Astrocyte of the hippocampus (primary cell): ENCODE measurements at places on chromosomes 16 and 17.
A peak's percentile ranks its signal among the peaks of the same experiment; 100 is the strongest.

GRCh38 chr17:59714255-59714654 is 6.8 kb downstream of the VMP1 start:
- no peak for DNase-seq

DNA sequence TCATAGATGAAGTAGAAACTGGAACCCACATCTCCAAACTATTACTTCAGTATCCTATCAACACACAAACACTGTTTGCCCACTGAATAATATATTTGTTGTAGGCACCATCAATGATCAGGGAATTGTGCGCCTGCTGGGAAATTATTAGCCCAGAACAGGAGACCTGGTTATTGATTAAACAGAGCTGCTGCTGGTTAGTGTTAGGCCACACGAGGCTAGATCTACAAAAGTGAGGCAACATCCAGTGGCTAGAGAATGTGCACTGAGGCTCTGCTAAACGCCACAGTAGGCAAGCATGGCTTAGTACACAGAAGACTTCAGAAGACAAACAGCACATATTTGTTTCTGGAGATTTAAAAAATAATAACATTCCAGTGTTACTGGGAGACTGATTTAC is 11.0 kb downstream of the ABHD15 start:
- no peak for DNase-seq

DNA sequence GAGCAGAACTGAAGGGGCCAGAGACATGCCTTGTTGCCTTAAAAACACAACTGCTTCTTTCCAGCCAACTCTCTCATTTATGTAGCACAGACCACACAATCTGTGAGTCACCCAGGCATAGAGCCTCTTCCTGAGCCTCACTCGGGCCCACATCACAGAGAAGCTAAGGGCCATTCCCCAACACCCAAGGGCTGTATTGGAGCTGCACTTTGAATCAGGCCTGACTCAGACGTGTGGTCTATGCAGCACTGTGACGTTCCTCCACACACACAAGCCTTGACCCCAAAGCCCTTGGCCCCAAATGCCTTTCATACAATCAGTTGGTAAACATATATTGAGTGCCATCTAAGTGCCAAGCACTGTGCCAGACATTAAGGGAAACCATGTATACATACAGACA is 308.9 kb upstream of the DYNLRB2 start:
- DNase-seq: peak; percentile 83

DNA sequence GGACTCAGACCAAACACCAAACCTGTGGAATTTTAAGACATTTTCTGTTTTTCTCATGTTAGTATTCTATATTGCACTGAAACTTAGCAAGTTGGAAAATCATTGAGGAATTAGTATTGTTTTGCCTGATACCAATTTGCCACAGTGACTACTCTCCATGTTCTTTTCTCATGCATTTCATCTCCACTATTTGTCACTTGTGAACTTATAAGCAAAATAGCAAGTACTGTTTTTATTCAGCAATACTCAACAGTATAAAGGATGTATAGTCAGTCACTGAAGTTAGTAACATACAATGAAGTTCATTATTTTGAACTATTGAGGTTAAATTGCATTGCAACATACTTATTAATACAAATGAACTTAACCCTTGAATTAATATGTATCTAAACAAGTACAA is 5.8 kb upstream of the VPS35L start:
- no peak for DNase-seq

DNA sequence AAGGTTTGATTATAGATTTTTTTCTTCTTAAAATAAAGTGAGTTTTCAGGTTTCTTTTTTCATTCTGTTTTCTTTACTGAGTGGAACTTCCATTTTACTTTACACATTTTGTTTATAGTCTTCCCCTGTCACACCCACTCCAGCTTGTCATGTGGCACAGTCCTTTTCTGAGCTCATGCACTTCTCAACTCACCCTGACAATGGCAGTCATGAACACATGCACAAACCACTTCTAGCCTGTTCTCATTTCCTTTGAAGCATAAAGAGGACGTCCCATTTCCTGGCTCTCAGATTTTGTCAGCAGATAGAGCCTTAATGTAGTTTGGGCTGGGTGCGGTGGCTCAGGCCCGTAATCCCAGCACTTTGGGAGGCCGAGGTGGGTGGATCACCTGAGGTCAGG is 168.0 kb downstream of the AHSP start:
- DNase-seq: no peak

DNA sequence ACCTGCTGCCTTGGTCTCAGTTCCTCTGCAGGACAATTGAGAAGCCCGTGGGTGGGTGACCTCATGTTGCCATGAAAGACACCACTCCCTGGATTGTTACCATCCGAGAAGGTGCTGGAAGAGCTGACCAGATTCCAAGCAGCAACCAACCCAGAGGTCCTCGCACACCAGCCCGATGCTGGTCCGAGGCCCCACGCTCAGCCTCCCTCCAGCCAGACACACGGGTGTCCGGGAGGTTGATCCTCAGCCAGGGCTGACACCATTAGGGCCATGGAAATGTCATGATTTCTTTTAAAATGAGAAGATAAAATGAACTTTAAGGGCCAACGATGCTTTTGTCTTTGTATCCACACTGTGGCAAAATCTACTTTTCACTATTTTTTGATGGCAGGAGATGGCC is 242.3 kb downstream of the RBFOX3 start:
- no peak for DNase-seq

DNA sequence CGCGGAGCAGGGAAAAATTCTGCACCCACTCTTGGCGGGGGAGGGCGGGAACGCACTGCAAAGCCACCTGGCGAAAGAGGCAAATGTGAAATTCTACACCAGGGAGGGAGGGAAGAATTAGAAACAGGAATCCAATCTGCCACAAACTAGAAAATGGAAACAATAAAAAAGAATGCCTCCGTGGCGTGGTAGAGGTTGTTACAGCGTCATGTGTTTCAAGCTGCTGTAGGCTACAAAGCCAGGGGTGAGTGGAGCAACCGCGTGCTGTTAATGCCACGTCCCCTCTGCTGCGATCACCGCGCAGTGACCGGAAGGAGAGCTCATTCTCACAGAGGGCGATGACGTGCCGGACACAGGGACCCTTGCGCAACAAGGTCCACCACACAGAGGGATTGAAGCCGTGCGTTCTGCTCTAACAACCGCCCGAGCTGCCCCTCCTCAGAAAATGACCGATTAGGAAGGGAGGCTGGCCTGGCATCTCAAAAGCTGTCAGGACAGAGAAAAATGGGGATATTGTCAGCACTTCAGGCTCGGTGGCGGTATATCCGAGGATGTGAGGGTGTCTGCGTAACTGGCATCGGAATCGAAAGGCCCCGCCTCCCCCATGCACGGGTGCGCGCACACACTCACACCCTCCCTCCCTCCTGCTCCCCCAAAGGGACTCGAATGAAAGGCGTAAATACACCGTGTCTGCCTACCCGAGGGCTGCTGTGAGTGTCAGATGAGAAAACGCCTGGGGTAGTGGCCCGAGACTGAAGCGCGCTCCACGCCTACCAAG is 70.8 kb upstream of the TNRC6C start:
- DNase-seq: peak; percentile 75

- DNase-seq: no peak
These were observed 147.9 kb downstream of the STX8 start for GRCh38 chr17:9427465-9428315.

GRCh38 chr17:54237911-54238515 is 415.3 kb downstream of the KIF2B start:
- no peak for DNase-seq

DNA sequence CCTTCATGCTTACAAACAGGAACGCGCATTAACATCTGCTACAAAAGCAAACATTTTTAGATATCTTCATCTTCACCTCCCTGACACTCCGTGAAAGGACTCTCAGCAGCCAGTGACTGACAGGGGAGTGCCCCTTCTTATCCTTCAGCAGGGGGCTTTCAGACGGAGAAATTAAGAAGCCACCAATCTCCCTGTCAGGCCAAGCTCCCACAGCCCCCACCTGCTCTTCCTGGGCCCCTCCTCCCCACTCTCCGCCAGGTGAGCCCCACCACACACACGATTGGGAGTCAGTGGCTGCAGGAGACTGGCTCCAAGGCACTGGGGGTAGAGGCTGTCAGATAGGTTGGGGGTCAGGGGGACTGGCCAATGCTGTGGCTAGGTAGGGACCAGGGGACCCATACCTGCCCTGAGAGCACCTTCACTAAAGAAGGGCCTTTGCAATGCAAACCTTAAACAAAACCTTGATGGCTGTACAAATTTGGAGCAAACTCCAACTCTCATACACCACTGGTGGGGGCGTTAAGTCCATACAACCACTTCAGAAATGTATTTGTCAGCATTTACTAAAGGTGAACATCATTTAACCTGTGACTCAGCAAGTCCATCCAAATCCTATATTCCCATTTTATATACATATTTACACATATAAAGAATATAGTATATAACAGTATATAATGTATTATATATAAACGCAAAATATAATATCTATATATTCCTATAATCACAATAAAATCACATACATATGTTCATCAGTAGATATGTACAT is 232.2 kb downstream of the ZNF423 start:
- no peak for DNase-seq

DNA sequence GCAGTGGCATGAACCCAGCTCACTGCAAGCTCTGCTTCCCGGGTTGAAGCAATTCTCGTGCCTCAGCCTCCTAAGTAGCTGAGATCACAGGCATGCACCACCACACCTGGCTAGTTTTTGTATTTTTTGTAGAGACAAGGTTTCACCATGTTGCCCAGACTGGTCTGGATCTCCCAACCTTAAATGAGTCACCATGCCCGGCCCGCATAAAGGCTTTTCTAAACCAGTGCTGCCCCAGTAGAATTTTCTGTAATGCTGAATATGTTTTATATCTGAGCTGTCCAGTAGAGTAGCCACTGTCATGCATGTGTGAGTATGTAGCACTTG is 36.9 kb upstream of the WSB1 start:
- no peak for DNase-seq
